Astrocyte (in vitro differentiated cells and primary cell): ENCODE measurements at places on chromosomes 12 and 14. TPM values are rescaled to one million over a fixed set of nuclear protein-coding genes. Genes with fewer than 3 reads are reported as not detected.

DNA sequence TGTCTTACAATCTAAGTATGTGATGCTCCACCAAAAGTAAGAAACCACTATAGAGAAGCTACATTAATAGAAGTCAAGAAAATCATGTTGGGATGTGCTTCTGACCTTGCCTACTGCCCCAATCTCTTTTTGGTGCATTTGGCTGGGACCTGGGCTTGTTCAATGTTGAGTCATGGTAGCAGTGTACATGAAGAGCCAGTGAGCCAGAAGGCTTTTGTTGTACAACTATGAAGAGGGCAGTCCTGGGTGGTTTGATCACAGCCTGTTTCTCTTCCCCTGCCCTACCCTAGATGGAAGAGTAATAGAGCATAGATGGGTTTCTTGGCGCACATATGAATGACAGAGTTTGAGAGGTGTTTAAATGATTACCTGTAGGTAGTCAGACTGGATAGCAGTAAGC lies 56.4 kb downstream of the UBR7 start:
- DNase-seq, result peak; percentile 17

GRCh38 chr12:106671840-106672239 lies 89.0 kb downstream of the RFX4 start:
- no peak for DNase-seq

LMNTD1 gene
- total RNA-seq, result not detected in 2 replicates

CRIP2 gene
- total RNA-seq, result 56.0 and 71.8 TPM in 2 replicates

ENDOU gene
- not detected in 2 replicates for total RNA-seq

CPNE6 gene
- total RNA-seq, result not detected in 2 replicates

DNA sequence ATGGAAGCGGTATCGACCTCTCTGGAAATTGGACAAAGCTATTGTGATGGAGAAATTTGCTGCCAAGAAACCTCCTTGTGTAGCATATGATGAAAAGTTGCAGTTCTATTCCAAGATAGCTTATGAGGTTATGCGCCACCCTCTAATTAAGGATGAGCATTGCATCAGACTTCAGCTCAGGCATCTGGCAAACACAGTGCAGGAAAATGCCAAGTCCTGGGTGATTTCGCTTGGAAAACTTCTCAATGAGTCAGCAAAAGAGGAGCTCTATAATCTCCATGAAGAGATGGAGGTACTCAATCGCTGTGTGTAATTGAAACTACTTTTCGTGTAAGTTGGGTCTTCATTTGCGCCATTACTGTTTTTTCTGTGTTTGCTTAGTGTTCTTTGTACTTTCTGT lies 51.2 kb downstream of the DNAH10 start:
- DNase-seq, result peak; percentile 36

DNA sequence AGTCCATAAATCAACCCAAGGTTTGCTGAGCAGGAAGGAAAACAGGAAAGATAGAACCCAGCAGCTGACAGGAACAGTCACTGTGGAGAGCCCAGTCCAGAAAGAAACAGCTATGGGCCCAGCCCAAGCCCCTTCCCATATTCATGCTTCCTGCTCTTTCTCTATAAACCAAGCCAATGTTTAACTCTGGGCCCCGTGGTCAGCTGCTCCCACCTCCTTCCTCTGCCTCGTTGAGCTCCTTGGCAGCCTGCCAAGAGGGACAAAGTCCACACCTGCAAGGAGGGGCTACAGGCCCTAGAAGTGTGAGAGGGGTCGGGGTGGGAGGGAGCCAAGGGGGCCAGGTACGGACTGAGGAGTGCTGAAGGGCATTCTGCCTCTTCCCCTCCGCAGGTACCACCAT lies 10.0 kb downstream of the SLC6A13 start:
- no peak for DNase-seq

DNA sequence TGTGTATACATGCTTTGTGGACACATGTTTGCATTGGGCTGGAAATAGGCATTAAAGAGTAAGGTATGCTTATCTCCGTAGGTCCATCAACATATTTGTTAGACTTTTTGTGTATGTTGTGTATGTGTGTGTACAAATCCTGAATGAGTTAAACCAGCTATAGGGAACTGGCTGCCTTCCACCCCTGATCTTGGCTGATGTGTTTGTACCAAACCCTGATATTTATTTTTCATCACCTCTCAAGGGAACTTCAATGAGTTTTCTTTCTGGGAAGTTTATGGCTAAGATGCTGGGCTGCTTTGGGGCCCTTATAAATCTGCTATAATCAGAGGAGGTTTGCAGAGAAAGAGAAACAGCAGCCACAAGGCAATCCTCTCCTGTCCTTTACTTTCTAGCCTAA lies 37.1 kb upstream of the CISTR start:
- no peak for DNase-seq

DNA sequence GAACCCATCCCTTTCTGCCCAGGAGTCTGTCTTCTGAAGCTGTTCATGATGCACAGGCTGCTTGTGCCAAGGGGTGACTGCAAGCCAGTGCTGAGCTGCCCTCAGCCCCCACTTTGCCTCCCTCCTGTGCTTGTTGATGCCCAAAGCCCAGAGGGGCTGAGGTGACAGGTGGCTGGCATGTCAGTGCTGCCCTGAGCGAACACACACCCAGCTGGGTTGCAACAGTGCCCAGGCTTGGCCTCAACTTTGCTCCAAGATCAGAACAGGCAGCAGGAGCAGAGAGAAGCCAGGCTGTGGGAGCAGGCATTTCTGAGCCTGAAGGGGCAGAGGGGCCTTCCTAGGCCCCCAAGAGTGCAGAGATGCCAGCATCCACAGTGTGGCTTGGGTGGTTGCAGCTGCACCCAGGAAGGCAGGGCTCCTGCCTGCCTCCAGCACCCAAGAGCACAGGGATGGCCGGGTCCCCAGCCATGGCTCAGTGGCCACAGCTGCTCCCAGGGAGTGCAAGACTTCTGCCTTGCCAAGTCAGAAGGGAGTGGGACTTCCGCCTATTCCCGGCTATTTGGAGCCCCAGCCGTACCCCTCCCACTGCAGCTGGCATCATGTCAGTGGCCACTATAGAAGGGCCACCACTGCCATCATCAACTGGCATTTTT lies 83.1 kb downstream of the SLC16A7 start:
- DNase-seq, result no peak

DNA sequence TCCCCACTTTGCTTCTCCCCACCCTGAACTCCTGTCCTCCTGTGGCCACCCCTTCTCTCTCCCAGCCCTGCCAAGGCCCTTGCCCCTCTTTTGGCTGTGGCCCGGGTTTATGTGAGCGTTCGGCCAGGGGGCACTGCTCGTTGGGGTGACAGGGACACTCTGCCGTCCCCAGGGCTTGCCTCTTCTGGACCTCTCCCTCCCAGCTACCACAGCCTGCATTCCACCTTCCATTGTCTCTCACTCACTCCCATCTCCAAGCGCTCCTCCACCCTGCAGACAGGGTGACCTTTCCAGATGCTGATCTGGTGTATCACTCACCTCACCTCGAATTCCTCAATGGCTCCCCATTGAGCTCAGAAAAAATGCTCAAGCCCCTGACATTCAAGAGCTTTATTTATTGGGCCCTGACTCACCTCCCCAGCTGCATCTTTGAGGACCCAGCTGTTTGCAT lies 1.4 kb downstream of the SERPINA9 start:
- peak; percentile 7 for DNase-seq

HDAC7 gene
- 76.3 and 92.2 TPM in 2 replicates for total RNA-seq

GRCh38 chr12:30859226-30859625 lies 67.3 kb upstream of the TSPAN11 start:
- DNase-seq, result no peak

DNA sequence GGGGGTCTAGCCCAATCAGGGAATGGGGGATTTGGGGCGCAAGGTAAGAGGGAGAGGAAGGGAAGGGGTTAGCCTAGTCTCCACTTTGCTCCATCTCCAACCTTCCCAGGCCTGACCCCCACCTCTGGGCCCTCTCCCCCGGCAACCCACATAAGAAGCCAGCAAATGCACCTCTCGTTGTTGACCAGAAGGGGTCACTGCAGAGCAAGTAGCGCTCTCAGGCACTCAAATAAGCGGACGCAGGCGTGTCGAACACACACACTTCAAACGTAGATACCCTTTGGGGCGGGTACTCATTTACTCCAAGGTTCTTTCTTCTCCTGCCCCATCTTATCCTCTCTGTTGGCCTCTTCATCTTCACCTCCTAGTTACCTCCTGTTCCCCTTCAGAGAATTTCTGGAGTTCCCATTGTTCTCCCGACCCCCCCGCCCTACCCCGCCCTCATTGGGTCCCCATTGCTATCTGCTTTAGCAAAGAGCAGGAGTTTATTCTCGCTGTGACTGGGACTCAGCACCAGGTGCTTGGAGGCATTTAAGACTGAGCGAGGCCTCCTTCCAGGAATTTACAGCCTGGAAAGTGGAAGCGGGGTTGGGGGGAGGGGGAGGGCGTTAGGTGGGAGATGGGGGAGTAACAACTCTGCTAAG lies 1.5 kb upstream of the SRRM4 start:
- peak; percentile 2 for DNase-seq

- no peak for DNase-seq
Observed at GRCh38 chr12:54708826-54709225, 60.7 kb upstream of the DCD start.

GRCh38 chr14:104384776-104385071 lies 194.8 kb upstream of the C14orf180 start:
- DNase-seq, result no peak

PRB2 gene
- total RNA-seq, result not detected in 2 replicates

GRCh38 chr14:73662487-73662943 lies 17.7 kb downstream of the DNAL1 start:
- DNase-seq, result peak; percentile 93

REP15 gene
- total RNA-seq, result 2.1 and 3.8 TPM in 2 replicates

SMIM41 gene
- total RNA-seq, result 0.18 TPM in 1 of 2 replicates, not detected in the other

- peak; percentile 93 for DNase-seq
Observed at GRCh38 chr14:68951035-68951797, 27.9 kb downstream of the ACTN1 start.
